ENCODE measurements at places on chromosomes 1 and 21.

GRCh38 chr1:40438391-40439015 is 11.8 kb upstream of the ZFP69B start:
- no peak for DNase-seq

DNA sequence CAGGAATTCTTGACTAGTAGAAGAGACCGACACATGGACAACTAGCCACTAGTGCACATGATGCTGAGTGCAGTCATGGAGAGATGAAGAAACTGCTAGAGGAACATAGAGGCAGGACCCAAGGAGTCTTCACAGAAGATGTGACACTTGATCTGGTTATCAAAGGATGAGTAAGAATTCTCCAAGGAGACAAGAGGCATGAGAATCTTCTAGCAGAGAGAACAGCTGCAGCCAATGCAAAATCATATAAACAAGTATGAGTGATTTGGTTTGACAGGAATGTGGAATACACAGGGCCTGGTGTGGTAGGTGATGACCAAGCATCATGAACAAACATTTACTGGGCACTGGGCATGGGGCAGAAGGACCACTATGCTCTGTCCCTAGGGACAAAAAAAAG is 140.9 kb upstream of the CTTNBP2NL start:
- DNase-seq = no peak

GRCh38 chr1:157512036-157512969 is 40.0 kb downstream of the FCRL5 start:
- DNase-seq = no peak

GRCh38 chr1:11701981-11702803 is 10.7 kb downstream of the DRAXIN start:
- DNase-seq = no peak

- DNase-seq = no peak
Measured at GRCh38 chr1:17615157-17615556, 75.7 kb downstream of the ARHGEF10L start.

DNA sequence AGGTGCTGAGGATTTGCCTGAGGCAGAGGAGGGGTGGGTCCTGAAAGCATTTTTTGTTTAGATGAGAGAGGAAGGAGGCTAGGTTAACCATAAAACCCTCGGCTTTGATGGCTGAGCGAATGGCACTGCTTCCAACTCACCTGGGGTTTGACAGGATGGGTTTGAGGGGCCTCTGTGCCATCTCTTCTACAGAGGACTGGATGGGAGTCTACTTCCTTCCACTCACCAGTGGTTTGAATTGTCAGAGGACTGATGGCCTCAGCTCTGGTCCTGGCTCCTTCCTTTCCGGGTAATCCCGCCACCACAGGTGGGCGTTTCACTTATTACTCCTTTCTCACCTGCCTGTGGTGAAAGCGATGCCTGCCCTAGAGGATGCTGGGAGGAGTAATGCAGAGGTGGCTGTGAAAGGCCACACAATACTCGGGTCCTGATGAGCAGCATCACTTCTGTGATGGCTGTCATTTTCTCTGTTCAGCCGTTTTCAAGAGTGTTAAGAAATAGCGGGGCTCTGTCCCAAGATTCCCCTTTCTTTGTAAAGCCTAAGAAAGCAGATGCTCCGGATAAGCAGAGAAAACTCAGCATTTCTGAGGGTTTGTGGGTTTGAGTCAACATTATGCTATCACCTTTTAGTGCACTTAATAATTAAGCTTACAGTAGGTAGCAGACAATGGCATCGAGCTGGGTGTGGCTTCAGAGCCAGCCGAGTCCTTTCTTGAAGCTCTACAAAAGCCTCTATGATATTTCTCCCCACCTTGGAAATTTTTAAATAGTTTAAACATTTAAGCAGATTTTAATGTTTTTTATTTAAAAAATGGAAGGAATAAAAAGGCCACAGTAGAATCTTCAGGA is 220.7 kb downstream of the HLX start:
- no peak for DNase-seq

DNA sequence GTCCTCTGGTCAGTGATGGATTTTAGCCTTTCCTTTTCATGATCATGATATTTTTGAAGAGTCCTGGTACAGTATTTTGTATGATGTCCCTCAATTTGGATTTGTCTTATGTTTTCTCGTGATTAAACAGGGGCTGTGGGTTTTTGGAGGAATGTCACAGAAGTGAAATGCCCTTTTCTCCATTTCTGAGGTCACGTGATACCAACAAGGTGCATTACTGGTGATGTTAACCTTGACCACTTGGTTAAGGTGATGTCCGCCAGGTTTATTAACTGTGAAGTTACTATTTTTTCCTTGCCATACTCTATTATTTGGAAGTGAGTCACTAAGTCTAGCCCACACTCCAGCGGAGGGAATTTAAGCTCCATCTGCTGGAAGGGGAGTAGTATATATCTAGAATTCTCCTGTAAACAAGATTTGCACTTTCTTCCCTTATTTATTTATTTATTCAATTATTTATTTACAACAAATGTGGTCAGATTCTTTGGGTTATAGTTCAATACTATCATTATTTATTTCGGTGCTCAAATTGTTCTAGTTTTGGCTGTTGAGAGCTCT is 123.4 kb downstream of the HIVEP3 start:
- no peak for DNase-seq

DNA sequence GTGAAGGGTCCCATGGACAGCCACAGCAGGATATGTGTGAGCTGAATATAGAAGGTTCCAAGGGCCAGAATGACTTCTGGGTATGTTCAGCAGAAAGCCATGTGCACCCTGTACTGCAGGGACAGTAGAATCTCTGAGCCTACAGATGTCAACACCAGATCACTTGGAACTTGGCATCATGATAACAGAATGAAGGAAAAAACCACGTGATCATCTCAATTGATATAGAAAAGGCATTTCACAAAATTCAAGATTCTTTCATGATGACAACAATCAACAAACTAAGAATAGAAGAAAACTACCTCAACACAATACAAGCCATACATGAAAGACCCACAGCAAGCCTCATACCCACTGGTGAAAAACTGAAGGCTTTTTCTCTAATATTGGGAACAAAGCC is 885 bp upstream of the KRTAP12-2 start:
- no peak for DNase-seq
